ENCODE measurements at places on chromosomes 1 and 21. TPM values are rescaled to one million over a fixed set of nuclear protein-coding genes. Genes with fewer than 3 reads are reported as not detected.

GRCh38 chr21:17416139-17416538 lies 96.7 kb upstream of the CXADR start:
- no peak overlapping the region for H3K27ac ChIP-seq
- no peaks in the 10 kb centered on the region for H3K4me1 ChIP-seq
- no peak overlapping the region for H3K4me3 ChIP-seq
- H3K27me3 ChIP-seq: no peaks in the 10 kb centered on the region
- no peak for DNase-seq
- no peaks in the 10 kb centered on the region for H3K36me3 ChIP-seq

GRCh38 chr1:184854496-184855140 lies 100.0 kb upstream of the EDEM3 start:
- H3K36me3 ChIP-seq: no peaks in the 10 kb centered on the region
- DNase-seq: no peak
- H3K4me1 ChIP-seq: peaks cover 13% of the 10 kb centered on the region
- no peak overlapping the region for H3K27ac ChIP-seq
- H3K4me3 ChIP-seq: no peak overlapping the region

CLK2 gene
- 99.6 TPM for total RNA-seq

S100A4 gene
- not detected for total RNA-seq

All from Karpas-422 (cell line).